Midbrain (tissue), 1 donor: ENCODE measurements at places on chromosomes 7 and 10.

DNA sequence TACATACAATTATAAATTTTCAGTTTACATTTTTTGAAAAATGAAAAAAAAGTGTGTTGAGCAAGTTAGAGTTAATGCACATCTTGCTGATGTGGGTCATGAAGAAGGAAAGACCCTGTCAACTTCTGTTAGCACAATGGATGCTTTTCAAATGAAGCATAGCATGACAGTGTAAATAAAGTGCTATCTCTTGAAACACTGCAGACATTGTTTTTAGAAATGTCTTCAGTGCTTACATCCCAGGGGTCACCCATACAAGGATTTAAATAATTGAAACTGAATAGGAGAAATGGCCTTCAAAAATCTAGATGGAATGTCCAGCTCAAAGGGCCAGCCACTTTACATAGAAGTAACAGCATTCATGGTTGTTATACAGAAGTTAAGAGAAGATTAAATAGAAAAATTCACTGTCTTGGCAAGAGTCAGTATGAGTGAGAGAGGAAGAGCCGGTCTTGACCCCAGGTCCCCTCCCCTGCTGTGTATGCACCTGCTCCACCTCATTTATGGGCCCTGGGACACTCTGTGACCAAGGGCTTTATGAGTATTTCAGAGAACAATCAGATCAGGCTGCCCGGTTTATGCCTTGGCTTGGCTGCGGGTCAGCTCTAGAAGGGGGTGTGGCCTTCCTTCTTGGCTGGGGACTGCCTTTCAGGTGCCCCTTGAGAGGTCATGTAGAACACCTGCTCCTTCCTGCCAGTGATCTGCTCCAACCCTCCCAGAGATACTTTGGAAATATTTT is 237.7 kb upstream of the TMEM72 start:
- DNase-seq: no peak

- DNase-seq: no peak
Measured at GRCh38 chr10:34540492-34540891, 274.6 kb downstream of the PARD3 start.

DNA sequence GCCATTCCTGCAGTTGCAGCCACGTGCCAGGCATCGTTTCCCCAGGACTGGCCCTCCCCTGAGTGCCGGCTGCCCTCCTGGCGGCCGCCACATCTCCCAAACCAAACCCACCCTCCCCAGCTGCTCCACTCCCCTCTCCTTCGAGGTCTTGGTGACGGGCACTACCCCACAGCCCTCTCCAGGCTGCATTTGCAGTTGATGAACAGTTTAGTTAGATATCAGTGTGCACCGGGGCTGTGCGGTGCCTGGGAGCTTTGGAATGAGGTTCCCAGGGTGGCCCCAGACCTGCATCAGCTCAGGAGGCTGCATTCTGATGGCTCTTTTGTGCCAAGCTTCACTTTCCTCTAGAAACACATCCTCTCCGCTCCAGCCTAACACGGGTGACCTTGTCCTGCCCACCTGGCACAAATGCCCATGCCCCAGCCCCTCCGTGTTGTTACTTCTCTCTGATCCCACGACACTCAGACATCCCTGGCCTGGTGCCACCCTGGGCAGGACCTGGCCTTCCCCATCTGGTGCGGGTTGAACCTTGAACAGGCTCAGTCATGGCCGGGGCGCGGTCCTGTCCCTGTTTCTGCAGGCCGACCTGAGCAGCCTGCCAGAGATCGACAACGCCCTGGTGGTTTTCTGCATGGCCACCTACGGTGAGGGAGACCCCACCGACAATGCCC is 14.5 kb downstream of the TMEM120A start:
- DNase-seq: no peak

DNA sequence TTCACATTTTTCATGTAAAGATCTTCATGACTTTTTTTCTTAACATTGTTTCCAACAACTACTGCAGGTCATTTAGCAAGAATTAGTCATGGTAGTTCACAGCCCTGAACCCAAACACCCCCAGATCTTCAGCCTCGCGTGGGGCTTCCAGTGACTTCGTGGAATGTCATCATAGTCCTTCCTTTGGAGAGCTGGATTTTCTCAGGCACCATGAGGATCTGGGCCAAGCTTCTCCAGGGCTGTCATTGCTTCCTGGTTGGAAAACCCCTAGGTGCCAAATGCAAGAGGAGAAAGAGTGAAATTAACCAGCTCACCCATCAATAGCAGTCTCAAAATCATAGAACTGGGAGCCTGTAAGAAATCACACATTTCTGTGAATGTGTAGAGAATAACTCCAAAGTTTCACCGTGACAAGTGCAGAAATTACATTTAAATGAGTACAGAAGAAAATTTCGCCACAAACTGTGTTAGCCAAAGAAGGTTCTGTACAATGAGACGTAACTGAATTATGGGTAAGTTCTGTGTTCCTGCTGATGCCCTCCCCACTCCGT is 175.4 kb downstream of the CELF2 start:
- no peak for DNase-seq

DNA sequence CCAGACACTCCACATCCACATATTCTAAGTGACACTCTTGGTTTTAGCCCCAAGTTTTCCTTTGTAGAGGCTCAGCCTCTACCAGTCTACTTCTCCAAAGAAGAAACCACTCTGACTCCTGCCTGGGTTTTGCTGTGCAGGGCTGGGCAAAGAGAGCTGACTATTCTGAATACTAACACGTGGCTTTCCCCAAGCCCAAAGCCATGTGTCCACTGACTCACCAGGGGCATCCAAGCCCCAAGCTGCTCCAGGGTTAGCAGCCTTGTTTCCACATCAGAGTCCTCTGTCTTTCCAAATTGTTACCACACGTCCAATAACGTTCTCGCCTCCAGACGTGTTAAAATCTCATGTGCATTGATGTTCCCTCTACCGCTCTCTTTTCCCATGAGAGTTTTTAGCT is 8.7 kb downstream of the GALNTL5 start:
- DNase-seq: no peak

- DNase-seq: no peak
Measured at GRCh38 chr10:66586897-66587679, 338.7 kb upstream of the LRRTM3 start.

DNA sequence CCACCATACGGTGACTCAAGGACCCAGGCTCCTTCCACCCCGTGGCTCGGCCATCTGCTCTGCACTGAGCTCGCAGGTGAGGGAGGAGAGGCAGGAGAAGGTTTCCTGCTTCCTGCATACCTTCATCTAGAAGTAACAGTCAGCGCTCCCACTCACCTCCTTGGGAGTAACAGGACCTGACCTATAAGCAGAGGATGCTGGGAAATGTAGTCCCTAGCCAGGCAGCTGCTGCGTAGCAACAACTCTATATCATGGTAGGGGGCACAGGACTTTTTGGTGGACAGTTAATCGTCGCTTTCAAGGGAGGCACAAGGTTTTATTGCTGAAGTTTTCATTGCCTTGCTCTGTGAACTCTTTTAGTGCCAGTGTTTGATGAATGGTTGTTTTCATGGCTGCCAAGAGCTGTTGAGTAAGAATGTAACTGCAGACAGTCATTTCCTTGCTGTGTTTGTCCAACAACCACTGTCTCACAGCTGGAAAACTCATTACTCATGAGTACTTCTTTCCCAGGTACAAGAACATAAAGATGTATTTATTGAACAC is 10.2 kb upstream of the ZFYVE27 start:
- DNase-seq: no peak

GRCh38 chr10:52011118-52011517 is 303.0 kb upstream of the DKK1 start:
- DNase-seq: no peak

DNA sequence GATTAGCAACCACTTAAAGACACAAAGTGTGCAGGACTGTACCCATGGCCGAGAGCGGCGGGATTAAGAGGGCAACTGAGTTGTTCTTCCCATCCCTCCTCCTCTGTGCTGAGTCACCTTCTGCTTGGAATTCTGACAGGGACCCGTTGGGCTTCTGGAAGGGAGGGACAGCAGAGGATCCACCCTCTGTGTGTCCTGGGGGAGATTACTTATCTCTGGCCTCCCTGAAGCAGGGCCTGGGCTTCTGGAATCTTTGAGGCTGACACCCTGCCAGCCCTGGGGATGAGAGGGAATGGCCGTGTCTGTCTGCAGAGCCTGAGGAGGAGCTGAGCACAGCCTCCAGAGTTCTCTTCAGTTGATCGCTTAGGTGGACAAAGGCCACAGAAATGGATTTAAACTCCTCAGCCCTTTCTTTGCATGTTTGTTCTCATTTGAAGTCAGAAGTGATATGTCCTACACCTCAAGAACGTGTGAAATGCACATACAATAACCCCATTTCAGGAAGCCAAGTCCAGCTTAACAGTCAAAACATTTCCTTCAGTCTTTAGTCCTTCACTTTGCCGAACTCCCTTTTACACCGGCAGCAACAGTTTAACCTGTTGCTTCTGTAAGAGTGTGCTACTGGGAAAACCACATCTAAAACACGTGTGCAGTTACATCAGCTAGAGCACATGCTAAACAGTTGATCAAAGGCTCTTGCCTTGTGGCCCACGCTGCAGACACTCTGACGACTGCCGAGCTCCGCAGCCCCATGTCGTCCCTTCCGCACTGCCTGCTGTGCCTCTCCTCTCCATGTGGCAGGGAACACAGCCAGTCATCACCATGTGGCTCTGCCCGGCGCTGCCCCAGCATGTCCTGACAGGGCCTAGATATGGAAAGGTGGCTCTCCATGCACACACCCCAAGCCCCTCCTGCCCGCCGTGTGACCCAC is 55.7 kb downstream of the IKZF1 start:
- DNase-seq: no peak

GRCh38 chr10:127983344-127984100 is 76.6 kb downstream of the PTPRE start:
- no peak for DNase-seq
